SIG-M5 (cell line): ENCODE measurements at places on chromosomes 4 and X.

- DNase-seq, result no peak
Observed at GRCh38 chrX:25108481-25108880, 92.7 kb upstream of the ARX start.

DNA sequence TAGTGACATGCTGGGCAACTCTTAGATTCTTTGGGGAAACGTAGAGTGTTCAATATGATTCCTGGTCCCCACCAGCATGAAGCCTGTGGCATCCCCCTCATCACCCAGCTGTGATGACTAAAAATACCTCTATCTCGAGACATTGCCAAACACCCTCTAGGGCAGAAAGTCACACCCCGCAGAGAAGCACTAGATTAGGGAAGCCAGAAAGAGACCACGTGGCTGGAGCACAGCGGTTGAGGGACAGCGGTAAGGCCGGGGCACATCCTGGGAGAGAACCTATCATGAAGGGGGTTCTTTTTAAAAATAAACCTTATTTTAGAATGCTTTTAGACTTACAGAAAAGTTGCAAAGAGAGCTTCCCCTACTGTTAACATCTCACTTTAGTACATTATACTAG, 11.0 kb downstream of the FAT1 start:
- no peak for DNase-seq

DNA sequence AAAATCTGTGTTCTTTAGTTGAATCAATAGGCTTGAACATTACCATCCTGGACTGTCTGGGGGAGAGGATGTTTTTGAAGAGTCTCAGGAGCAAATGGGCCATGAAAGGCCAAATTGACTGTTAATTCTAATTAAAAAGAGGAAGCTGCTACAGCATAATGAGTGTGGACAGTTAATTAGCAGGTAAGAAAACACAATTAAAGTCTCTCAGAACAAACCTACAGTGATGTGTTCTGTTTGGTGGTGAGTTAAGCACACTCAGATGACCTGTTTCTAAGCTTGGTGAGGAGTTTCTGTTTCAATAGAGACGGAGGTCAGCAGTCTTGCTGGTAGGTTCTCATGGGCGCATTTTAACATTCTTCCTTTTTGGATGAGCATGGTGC, 68.1 kb downstream of the DRD5 start:
- no peak for DNase-seq

DNA sequence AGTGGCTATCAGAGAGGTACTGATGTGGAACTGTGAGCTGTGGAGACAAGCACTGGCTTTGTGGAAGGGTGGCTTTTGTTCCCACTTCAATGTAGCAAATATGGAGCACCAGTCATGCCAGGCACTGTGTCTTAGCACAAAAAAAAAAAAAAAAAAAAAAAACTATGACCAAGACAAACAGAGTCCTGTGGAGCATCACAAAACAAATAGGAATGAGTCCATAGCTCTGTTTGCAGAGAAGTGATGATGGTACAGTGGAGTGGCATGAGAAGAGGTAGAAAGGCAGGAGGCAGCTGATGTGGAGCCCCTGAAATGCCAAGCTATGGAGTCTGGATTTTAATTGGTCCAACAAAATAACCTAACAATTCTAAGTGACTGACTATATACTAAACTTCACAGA, 116.9 kb downstream of the RAB28 start:
- no peak for DNase-seq

DNA sequence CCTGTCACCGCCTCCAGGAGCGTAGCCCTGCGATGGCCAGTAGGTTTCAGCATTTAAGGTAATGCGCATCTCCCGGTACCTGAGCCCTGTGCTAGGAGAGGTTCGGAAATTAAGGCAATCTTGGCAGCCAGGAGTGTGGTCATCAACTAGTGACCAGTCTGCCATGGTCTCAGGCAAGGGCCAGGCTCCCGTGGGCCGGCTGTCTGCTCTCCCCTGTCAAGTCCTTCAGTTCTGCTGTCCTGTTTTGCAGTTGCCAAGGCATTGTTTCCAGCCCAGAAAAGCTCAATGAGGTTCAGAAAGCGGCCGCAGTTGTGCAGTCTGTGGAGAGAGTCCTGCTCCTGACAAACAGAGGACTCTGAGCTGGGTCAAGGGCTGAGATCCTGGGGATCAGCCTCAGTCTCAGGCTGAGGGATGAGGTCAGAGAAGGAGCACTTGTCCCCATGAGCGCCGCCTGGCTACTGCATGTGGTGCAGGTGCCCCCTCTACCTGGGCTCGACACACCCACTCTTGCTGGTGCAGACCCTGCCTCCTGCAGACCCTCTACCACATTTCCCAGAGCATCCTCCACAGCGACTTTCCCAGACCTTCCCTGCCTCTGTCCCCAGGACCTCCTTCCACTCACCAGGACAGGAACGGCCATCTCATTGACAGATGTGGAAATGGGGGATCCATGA, 53.4 kb upstream of the PSAPL1 start:
- no peak for DNase-seq

DNA sequence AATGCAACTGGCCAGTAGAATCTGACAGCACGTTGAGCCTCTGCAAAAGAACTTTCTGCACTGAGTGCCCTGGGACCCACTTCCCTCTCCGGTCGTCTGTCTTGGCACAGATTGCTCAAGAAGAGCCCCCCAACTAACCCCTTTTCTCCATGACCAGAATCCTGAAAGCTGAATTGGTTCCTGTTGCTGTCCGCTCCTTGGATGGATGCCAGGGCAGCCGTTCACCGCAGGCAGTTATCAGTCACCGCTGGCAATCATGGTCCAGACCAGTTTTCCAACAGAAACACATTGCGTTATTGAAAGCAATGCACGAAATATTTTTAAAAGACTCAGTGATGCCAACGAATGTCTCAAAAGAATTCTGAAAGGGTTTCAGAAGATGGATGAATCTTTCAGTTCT, 733.7 kb upstream of the FRG1 start:
- no peak for DNase-seq

GRCh38 chrX:137313627-137314026, 252.3 kb upstream of the ZIC3 start:
- no peak for DNase-seq

DNA sequence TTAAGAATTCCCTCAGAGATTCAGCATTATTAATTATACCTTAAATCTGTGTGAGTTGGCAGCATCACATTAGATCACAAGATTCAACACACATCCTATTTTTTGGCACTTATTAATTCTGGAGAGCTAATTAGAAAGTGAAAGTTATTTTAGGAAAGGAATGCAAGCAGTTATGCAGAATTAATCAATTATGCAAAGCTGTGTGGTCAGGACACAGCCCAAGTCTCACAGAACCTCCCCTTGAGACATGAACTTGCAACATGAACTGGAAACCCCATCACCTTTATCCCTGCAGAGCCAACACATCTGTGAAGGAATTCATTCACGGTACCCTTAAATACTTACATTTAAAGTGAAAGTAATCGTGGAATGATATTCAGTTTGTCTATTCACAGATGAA, 80.5 kb downstream of the TSPAN5 start:
- DNase-seq, result no peak

- DNase-seq, result no peak
Observed at GRCh38 chr4:650951-651883, 22.9 kb downstream of the ATP5ME start.

- DNase-seq, result no peak
Observed at GRCh38 chrX:148905400-148905799, 405.0 kb downstream of the AFF2 start.

- no peak for DNase-seq
Observed at GRCh38 chr4:19945501-19945900, 306.2 kb upstream of the SLIT2 start.

DNA sequence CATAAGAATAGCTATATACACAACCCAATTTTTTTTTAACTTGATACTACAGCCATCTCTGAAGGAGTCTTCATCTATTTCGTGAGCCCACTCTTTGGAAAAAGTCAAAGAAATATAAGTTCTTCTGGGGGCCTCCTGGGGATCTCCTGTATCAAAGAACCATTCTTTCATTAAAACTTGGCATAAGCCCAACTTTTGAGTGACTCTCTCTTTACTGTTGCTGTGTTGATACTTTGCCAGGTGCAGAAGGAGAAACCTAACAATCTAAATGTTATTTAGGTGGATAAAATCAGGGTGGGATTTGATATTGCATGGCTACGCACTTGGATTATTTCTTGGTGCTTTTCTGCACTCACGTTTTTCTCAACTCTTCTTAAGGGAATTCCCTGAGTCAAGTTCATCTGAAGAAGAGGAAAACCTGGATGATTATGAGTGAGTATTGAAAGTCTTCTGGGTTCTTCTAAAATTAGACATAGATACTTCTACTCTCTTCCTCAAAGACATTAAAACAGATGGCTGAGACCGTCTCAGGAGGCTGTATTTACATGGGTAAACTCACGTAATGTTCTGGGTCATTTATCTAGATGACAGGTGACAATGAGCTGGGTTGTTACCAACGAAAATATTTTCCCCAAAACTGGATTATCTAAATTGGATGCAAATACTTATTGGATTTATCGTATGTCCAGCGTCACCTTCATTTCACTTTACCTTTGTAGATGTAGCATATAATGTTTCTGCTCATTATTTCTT, 25.2 kb downstream of the BMX start:
- DNase-seq, result no peak

DNA sequence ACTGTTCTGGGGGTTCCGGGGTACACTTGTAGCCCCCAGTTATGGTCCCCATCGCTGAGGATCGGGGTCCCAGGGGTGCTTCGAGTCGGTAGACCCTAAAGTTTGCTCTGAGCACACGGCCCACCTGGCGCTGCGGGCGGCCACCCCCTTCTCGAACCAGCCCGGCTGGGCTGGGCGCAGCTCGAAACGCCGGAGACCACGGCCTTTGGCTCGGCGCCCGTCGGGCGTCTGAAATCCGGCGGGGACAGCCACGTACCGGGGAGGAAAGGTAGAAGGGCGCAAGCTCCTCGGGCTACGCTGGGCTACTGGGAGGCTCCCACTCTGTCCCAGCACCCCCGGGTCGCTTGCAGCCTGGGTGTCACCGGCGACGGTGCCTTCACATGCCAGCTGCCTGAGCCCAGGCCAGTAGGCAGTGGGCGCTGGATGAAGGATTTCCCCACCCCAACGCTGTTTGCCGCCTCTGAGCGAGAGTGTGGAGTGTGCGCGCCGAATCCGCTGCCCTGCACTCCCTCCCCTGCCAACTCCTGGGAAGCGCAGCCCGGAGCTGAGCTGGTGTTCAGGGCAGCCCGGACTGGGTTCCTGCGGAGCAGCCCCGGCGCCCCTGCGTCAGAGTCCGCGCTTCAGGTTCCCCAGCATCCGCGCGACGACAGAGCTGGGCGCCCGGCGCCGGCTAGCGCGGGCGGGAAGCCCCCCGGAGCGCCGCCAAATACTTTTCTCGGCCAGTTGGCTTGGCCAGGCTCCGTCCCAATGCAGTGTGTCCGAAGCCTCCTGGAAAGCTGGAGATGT, 637 bp downstream of the MAMLD1 start:
- DNase-seq, result no peak

DNA sequence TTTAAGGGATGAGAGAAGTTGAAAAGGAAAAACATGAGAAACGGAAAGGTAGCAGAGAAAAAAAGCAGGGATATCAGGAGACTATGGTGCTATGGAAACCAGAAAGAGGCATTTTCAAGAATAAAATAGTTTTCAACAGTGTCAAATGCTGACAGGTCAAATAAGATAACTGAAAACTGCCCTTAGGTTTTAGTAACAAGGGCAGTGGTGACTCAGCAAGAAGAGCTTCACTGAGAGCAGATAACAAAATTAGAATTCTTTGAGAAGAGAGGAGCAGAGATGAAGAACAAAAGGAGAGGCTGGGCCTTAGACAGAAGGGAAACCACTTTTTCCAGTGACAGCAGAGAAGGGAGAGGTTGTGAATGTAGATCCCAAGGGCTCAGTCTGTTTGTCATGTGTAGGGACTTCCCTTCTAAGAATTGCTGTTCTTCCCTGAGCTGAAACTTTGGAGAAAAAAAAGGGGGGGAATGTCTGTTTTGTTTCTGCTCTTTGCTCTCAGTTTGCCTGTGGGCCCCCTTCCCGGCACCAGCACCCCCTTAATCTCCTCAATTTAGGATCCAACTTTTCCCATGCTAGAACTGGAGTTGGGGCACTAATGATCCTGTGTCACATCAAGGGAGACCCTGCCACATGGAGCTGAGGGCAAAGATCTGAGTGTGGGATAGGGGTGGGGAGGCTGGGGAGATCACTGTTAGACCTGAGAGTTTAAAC, 26.8 kb upstream of the MAGEA10 start:
- DNase-seq, result no peak

GRCh38 chrX:38612281-38612680, 50.9 kb downstream of the TSPAN7 start:
- no peak for DNase-seq

DNA sequence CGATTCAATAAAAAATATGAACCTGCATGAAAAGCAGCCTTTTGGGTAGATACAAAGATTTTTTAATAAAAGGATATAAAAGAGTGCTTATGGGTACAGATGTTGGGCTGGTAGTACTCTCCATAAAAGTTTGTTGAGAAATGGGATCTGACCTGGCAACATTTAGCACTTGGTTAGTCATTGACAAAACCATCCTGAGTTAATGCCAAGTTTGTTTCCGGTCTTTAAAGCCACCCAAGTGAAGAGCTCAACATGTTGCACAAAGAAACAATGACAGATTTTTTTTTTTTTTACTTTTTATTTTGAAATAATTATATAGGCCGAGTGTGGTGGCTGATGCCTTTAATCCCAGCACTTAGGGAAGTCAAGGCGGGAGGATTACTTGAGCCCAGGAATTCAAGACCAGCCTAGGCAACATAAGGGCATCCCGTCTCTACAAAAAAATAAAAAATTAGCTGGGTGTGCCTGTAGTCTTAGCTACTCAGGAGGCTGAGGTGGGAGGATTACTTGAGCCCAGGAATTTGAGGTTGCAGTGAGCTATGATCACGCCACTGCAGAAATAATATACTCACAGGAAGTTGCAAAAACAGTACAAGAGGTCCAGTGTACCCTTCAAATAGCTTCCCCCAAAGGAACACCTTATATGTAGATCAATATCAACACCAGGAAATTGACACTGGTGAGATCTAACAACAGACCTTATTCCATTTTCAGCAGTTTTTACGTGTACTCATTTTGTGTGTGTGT, 16.6 kb downstream of the CHST7 start:
- DNase-seq, result no peak

- no peak for DNase-seq
Observed at GRCh38 chr4:25805255-25805860, 57.4 kb downstream of the SEL1L3 start.

DNA sequence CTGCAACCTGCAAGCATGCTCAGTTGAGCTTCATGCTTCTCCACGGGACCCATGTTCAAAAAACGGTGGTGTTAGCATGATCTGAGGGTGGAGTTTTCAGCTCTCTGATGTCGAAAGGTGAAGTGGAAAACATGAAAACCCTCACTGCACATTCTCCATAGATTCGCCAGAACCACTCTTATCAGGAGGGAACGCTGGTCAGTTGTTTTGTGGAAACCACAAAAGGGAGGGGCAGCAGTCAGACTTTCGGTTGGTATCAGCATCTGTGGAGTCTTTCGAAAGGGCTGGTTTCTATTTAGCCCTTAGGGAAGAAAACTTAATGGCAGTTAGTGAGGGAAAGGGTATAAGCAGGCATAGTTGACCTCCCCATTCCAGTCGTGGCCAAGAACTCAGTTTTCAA, 12.6 kb downstream of the PPA2 start:
- DNase-seq, result no peak

DNA sequence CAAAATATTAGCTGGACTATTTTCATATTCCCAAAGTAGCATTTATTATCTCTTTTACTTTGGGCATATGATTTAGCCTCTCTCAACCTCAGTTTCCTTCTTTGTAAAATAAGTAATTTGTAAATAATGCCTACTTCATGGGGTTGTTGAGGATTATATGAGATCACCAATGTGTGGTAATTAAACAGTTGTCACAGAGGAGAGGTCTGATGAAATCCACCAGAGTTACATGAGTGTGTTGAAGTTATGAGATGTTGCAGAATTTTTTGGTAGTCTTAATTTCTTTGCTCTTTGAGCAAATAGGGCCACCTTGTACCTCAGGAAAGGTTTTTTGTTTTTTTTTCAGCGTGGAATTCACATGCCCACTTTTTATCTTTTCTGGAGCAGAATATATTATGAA, 1.4 kb downstream of the COX7B start:
- DNase-seq, result peak; percentile 14
